ENCODE measurements at places on chromosomes 5 and 9.

GRCh38 chr9:80049096-80049782 is 477.5 kb downstream of the TLE4 start:
- DNase-seq, result no peak

DNA sequence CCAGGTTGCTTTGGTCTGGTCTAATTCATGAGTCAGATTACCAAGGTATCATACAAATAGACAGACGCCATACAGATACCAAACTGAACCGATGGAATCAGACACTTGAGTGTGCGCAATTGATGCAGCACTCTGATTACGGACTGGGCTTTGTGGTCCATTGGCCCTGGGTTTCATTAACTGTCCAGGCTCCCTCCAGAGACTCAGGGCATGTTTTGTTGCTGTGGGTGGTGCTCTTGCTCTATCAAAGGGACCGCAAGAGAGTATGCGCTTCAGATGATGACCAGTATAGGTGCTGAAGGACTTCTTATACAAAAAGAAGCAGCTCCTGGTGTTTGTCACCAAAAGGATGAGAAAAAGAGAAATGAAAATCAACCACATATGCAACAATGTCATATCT is 36.9 kb upstream of the ANKRD55 start:
- DNase-seq, result no peak

GRCh38 chr9:72601615-72602014 is 80.2 kb downstream of the TMC1 start:
- no peak for DNase-seq

GRCh38 chr9:78769690-78770089 is 472.8 kb downstream of the PSAT1 start:
- no peak for DNase-seq

DNA sequence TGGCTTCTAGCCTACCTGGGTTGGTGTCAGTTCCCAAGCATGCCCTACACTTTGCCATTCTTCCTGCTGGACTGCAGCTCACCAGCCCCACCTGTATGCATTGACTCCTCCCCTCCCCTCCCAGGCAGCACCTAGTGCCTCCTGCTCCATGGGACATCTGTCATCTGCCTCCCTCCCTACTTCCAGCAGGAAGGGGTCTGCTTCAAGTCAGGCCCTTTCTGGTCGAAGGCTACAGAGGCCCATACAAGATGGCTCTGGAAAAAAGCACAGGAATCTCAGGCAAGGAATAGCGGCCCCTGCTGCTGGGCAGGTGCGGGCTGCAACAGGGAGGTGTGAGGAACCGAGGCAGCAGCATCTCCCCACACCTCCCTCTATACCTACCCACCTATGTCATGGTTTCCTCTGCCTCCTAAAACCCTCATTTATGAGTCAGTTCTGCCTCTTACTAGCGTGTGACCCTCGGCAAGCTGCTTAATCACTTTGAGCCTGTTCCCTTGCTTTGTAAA is 19.7 kb downstream of the WWC1 start:
- no peak for DNase-seq

- DNase-seq, result no peak
These were observed 13.1 kb upstream of the SPINK13 start for GRCh38 chr5:148255456-148255855.

DNA sequence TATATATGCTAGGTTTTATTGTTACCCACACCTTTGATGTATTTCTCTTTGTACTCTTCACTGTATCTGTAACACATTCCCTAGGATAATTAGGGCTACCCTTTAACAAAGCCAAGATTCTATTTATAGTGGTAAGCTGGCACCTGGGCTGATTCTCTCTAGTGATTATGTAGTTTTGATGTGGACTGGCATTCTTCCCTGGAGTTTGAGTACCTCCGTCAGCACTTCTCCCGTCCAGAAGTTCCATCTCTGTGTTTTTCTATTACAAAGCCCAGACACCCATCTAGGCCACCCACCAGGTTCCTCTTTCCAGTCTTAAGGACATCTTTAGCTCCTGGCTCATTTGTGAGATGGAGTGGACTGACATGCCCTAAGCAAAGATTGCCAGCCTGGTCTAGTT is 55.9 kb upstream of the CDKN2B start:
- DNase-seq, result no peak

DNA sequence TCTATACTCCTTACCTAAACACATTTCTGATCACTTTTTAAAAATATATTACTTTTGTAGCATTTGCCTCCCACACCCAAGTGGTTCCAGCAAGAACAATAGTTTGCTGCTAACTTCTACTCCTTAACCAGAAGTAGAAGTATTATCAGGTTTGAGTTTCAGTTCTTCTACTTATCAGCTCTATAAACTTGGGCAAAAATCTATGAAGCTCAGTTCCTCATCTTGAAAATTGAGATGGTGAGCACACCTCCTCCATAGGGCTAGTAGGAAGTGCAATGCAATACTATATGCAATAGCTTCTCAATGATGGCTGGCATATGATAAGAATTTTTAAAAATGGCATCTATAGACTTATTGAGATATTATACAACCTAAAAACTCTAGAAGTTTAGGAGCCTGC is 283.7 kb downstream of the TLR4 start:
- no peak for DNase-seq

- DNase-seq, result no peak
These were observed 98.4 kb downstream of the ADRB2 start for GRCh38 chr5:148924817-148925216.

GRCh38 chr5:60504342-60504741 is 195.6 kb downstream of the DEPDC1B start:
- DNase-seq, result no peak

GRCh38 chr5:76169146-76169905 is 86.1 kb downstream of the SV2C start:
- no peak for DNase-seq

DNA sequence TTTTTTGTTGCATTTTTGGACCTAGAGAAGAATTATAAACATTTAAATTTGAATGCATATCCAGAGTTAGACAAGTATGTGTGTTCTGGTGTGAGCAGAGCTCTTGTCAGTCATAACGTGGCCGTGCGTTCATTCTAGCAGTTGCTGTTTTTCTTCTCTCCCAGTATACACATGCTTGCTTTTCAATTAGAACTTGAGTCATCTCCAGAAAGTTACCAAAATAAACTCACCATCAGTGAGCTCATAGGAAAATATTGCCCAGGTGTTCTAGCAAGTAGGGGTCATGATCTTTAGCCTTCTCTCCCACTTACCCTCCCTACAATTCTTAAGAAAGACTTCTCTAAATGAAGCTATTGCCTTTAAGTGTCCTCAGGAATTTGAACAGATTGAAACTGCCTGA is 247.5 kb upstream of the TUT7 start:
- no peak for DNase-seq

- no peak for DNase-seq
These were observed 1.8 kb upstream of the PPARGC1B start for GRCh38 chr5:149728303-149728702.

DNA sequence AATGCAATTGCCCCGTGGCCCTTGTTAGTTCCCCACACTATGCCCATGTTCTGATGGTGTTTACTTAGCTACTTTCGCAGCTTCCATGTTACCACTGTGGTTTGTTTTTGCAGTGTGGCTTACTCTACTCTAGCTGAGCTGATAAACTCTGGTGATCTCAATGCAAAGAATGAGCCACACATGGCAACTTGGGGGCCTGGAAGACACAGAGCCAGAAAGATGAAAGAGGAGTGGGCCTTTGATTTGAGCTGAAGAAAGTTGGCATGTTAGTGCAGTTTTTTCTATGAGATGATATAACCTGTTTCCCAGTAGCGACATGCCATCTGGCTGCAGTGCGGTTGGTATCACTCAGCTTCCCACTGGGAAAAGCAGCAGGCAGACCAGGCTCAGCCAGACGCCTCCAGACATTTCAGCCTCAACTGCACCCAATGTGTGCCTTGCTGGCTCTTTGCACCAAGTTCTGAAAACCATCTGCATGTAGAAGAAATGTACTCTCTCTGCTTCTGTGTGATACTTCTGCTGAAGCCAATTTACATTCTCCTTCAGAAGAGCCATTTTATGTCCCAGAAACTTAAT is 329.4 kb downstream of the ARHGEF28 start:
- no peak for DNase-seq

DNA sequence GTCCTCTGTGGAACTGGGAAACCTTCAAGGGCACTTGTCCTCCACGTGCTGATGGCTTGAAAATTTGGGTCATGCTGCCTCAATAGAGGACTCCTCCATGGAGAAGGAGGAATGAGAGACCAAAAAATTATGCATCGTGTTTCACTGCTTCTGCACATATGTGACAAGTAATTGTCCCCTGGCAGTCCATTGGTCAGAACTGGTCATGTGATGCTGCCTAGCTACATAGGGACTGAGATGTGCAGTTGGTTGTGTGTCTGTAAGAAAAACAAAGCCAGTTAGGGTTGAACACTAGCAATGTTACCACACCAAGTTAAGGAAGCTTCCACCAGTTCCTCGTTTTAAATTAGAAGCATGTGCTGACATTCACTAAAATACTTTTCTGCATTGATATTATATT is 201.9 kb upstream of the ANKH start:
- no peak for DNase-seq

DNA sequence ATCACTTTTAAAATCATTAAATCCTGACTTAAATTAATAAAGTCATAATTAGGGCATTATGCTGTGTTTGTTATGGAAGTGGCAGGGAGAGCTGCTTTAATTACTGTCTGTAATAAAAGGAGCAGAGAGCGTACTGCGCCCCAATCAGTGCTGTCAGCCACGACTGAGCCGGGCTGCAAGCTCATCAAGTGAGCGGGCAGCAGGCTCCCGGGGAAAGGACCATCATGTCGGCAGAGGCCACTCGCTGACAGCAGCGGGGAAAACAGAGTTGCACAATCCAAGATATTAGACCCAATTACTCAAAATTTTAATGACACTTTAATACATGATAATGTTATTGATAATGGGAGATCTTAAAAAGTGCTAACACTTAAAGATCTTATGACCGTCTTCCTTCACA is 181.6 kb downstream of the AP3B1 start:
- DNase-seq, result no peak

DNA sequence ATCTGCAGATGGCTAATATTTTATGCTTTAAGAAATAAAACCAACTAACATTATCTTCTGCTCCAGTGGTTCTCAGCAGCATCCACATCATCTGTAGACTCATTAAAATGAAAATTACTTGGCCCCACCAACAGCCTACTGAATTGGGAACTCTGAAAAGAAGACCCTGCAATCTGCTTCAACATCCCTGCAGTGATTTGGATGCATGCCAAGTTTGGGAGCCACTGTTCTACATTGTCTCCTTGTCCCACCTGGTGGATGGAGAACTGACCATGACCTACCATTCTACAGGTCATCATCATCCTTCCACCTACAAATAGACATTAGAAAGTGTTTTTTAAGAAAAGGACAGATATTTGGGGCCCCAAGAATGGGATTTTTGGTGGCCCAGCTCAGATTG is 71.1 kb downstream of the ACER2 start:
- DNase-seq, result no peak

- DNase-seq, result no peak
These were observed 286.8 kb upstream of the PANK3 start for GRCh38 chr5:168865968-168866367.

GRCh38 chr5:148620091-148620490 is 34.2 kb downstream of the HTR4 start:
- DNase-seq, result no peak

GRCh38 chr9:74355107-74355506 is 142.0 kb upstream of the RORB start:
- no peak for DNase-seq

Measured in T-cell (primary cell).